H4 (cell line): ENCODE measurements at places on chromosomes 5 and 9. TPM values are rescaled to one million over a fixed set of nuclear protein-coding genes. Genes with fewer than 3 reads are reported as not detected.
A peak's percentile ranks its signal among the peaks of the same experiment; 100 is the strongest.

The PCDHB11 gene
- total RNA-seq: 4.5 and 5.6 TPM in 2 replicates

The CDKN2B-AS1 gene
- total RNA-seq: not detected in 2 replicates

The PCDHGA1 gene
- 0.51 and 1.6 TPM in 2 replicates for total RNA-seq

The GRM6 gene
- total RNA-seq: not detected in 2 replicates

The SHC3 gene
- 0.02 and 1.0 TPM in 2 replicates for total RNA-seq

The OR1B1 gene
- not detected in 2 replicates for total RNA-seq

The TCERG1 gene
- total RNA-seq: 32.9 and 59.6 TPM in 2 replicates

The ZFP62 gene
- 22.6 and 27.7 TPM in 2 replicates for total RNA-seq

GRCh38 chr5:156396063-156396829 is 69.3 kb downstream of the SGCD start:
- no peak for DNase-seq

DNA sequence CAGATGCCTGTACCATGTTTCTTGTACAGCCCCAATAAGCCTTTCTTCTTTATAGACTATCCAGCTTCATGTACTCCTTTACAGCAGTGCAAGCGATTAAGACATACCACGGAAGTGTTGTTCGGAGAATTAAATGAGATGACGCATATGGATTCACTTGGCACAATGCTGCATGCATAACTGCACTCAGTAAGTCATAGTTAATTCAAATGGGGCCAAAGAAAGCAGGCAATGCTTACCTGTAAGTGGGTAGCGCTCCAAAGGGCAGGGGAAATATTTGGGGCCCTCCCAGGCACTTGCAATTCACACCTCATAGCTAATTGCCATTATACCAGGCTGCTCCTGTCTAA is 7.7 kb upstream of the ADRA1B start:
- DNase-seq: no peak

DNA sequence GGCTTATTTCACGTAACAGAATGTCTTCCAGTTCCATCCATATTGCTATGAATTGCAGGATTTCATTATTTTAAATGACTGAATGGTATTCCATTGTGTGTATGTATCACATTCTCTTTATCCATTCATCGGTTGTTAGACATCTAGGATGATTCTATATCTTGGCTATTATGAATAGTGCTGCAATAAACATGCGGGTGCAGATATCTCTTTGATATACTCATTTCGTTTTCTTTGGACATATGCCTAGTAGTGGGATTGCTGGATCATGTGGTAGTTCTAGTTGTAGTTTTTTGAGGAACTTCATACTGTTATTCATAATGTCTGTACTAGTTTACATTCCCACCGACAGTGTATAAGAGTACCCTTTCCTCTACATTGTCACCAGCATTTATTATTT is 460.5 kb downstream of the MAN2A1 start:
- no peak for DNase-seq

DNA sequence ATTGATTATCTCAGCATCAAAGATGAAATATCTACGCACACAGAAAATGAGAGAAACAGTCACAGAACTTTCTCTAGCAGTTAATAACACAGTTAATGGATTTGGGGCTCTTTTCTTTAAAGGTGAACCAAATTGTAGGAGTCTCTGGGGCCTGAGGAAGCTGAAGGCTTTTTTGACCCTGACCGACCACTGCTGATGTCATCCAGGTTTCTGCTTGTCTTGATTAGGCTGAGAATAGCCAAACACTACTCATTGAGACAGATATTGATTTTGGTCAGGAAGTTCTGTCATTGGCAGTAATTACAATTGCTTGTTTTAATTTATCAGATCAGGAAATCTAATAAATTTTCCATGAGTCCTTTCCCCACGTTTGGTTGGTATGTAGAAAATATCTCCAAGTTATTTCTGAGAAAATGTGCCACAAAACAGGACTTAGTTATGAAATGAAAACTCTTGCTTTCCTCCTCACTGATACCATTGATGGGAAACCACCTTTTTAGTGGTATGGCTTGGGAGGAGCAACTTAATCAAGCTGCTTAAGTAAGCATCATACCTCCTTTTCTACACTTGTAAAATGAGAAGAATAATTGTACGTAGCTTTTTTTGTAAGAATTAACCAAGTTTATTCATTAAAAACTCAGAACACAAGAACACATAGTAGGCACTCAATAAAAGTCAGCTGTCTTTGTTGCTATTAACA is 19.7 kb downstream of the CARTPT start:
- no peak for DNase-seq

DNA sequence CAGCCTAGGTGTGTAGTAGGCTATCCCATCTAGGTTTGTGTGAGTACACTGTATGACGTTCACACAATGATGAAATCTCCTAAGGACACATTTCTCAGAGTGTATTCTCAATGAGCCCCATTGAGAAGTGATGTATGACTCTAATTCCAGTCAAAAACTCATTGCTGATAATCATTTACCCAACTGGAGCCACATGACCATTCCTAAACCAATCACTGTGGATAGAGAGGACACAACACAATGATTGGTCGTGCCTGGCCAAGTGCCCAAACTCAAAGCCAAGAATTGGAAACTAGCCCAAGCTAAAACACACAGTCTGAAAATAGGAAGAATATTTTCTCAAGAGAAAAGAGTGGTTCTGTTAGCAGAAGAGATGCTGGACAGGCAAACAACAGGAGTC is 191.2 kb downstream of the ZNF462 start:
- no peak for DNase-seq

GRCh38 chr5:77232574-77233358 is 22.3 kb downstream of the PDE8B start:
- peak; percentile 24 for DNase-seq

- DNase-seq: no peak
Observed at GRCh38 chr5:153496835-153497234, 6.4 kb downstream of the GRIA1 start.

DNA sequence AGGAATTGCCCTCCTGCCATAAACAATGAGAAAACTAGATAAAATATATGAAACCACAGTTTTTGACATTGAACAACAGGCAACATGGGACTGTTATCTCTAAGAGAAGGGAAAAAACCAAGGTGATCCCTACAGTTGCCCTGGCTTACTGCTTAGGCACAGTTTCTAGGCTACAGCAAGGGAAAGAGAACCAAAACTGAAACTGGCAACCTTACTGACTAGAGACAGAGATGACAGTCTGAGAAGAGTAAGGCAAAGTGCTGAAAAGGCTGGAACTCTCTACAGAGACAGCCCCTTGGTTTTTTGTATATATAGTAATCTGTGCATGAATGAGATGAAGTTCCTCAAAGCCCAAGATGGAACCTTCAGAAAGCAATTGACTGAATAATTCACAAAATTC is 36.2 kb upstream of the REEP2 start:
- DNase-seq: no peak

DNA sequence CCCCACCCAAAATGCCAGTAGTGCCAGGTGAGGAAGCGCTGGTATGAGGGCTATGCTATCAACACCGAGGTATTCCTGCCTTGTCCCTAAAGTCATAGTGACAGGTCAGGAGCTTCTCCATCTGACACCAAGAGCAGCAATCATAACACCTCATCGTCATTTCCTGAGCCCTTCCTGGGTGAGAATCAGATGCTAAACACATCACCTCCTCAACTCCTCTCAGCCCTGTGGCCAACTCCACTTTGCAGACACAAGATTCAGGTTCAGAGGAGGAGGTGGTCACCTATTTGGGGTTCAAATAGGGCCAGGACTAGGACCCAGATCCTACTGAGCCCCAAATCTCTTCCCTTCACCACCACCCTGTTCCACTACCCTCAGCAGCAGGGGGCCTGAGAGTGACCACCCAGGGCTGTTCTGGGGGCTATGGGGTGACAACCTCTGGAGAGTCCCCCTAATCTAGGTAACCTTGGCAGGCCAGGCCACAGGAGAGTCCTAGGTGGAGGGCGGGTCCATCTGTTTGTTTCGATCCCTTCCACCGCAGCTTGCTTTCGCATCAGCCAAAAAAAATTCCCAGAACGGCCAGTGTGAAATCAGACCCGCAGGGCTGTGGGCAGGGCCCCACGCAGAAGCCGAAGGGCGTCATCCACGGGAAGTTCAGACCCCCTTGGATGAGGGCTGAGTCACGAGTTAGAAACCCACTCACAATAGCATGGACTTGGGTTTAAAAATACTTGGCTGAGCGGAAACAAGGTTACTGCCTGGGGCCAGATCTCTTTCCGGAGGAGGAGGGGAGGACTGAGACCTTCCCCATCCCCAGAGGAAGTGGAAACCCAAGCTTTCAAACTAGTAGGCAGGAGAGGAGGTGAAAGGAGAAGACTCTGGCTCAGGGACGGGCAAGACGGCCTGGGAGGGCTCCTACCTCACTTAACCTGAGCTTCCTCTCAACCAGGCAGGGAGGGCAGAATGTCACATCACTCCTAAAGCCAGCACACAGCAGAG is 8.7 kb downstream of the STK10 start:
- no peak for DNase-seq

- no peak for DNase-seq
Observed at GRCh38 chr9:86329649-86330048, 24.6 kb downstream of the TUT7 start.

- DNase-seq: no peak
Observed at GRCh38 chr9:26604076-26604662, 288.4 kb downstream of the CAAP1 start.

GRCh38 chr9:132849185-132849706 is 28.8 kb downstream of the AK8 start:
- DNase-seq: no peak

DNA sequence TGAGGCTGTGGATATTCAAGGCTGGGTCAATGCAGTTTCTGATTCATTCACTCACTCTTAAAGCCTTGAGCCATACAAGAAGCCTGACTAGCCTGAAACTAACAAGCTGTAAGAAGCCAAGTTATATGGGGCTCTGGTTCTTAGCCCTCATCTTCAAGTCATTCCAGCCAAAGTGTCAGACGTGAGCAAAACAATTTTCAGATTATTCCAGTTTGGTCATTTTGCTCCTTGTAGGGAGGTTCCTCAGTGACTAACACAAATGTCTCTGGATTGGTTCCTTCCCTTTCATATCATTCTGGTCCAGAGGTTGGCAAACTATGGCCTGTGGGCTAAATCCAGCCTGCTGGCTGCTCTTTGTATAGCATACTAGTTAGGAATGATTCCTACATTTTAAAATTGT is 12.5 kb upstream of the SHOC1 start:
- DNase-seq: no peak

DNA sequence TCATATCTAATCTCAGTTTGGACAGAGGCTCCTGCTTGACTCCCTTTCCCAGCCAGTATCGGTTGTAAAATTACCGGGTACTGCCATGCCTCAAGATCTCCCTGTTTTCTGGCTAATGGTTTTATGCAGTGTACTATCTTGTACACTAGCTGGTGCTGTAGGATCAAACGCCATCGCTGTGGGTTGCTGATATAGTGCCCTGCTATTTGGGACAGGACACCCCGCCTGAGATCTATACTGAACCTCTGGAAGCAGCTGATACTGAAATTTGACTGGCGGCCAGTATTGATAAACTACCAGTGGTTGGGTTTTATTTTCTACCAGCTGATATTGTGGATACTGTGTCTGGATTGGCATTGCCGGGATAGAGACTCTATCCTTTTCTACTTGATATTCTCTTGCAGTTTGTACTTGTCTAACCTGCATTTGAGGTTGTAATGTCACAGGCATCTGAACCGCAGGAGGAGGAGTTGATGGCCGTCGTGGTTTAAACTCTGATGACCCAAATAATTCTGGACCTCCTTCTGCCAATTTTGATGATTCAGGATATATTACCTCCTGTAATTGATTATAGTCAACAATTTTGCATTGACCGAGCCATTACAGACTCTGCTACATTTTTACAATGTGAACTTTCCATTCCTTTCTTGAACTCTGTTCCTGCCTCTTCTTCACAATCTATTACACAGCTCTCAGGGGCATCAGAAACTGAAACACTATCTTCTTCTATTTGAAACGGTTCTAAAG is 112.5 kb upstream of the LARP1 start:
- peak; percentile 21 for DNase-seq

DNA sequence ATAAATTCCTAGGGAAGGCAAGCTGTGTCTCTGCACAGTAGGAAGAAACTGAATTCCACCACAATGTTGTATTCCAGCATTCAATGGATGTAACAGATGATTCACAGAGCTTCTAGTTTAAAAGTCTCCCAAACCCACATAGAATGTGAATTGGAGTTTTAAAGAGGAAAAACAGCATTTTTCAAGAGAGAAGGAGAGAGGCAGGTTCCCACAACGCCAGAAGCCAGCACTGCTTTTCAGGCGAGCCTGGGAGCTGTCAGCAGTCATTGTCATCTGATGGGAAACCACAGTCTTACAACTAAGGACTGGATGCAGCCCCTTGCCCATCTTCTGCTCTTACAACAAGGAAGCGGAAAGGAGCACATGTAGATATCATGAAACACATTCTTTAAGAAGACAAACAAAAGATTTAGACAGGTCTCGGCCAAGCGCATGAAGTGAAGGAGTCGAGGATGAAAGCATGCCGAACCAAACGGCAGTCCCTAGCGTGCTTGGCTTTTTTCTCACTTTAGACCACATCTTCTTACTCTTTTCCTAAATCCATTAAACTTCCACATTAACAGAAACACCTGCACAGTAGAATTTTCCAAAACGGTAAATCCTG is 638 bp downstream of the DIRAS2 start:
- no peak for DNase-seq

GRCh38 chr9:120720404-120720803 is 6.1 kb upstream of the MEGF9 start:
- DNase-seq: no peak

DNA sequence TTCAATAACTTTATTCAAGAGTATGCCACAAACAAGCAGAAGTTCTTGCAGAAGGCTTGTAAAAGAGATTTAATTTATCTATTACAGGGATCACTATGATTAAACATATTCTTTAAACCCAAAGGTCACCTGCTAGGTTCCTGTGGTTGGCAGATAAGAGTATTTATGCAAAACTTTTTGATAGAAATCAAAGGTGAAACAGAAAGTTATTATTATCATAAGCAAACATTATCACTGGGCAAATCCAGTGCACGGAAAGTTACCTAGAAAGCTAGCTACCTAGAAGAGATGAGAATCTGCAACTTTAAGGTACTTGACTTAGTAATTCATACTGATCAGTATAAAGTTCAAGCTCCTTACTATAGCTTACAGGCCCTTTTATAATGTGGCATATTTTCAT is 3.2 kb downstream of the STARD4 start:
- DNase-seq: no peak

DNA sequence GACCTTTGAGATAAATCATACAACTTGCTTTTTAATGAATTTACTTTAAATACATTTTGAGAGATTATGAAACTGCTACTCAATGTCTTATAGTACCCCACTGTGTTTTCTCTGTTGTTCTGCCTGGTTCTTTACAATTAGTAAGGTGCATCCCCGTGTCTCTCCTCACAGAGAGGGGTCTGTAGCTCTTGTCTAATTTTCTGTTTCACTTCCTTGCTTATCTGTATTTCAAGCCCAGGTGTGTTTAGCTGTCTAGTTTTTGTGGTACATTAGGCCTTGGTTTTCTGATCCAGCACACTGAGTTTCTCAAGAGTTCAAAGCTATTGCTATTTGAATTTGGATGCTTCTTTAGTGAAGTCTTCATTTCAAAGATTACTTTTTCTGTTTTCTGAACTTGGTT is 105.1 kb downstream of the MAST4 start:
- no peak for DNase-seq

DNA sequence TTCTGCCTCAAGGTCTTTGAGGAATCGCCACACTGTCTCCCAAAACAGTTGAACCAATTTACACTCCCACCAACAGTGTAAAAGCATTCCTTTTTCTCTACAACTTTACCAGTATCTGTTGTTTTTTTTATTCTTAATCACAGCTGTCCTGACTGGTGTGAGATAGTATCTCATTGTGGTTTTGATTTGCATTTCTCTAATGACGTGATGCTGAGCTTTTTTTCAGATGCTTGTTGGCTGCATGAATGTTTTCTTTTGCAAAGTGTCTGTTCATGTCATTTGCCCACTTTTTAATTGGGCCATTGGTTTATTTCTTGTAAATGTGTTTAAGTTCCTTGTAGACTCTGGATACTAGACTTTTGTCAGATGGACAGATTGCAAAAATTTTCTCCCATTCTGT is 400.0 kb downstream of the DEPDC1B start:
- no peak for DNase-seq
